ENCODE measurements at places on chromosomes 12 and 14.

DNA sequence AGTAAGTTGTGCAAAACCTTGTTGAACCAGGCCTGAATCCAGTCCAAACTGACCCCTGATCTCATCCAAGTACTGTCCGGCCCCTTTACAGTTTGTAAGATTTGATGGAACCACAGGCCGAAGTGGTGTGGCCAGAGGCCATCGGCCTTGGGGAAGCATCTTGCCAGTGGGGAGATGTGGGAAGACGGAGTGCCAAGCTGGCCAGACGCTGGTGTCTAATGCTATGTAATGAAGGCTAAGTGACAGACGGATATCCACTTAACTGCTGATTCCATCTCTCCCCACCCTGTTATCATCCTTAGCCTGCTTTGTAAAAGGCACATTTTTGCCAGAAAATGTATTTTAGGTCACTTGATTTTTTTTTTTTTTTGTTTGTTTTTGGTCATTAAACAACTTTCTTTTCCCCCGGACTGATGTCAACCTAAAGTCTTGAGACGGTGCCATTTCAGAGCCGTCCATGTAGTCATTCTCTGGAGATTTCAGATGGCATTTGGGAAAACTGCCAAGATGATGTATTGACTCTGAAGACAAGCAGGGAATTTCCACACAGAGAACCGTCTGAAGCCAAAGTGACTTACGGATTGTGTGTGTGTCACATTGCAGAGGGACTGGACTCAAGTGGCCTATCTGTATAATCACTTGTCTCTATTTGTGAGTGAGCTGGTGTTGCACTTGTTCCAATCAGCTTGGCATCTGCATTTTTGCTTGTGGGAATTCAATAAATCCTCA is 86.5 kb upstream of the MANSC4 start:
- no peak for DNase-seq

DNA sequence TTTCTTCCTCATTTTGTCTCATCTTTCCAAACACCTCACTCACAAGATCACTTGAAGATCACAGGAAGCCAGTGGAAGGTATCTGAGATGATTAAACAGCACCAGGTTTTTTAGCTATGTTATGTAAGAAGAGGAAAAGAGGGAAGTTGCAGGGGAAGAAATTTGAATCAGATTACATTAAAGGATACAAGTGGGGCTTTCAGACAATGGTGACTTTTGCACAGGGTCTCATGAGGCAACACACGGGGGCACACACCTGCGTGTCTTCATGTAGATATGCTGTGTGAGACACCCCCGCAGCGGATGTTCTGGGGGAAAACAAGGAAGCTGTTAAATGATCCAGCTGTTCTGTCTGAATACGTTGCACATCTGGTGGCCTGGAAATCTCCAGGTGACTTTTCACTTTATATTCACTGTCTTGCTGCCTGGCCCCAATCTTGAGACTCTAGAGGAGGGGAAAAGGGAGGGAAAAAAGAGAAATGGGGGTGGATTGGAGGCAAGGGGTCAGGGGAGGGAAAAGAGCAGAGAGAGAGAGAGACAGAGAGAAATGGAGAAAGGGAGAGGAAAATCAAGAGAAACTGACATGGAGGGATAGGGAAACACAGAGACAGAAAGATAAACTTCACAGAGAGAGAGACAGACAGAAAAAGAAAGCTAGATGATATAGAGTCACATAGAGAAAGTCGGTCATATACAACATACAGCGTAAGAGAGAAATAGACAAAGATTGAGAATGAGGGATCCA is 36.3 kb upstream of the PPP1CC start:
- DNase-seq: no peak

GRCh38 chr14:57884175-57884574 is 18.3 kb upstream of the SLC35F4 start:
- no peak for DNase-seq

DNA sequence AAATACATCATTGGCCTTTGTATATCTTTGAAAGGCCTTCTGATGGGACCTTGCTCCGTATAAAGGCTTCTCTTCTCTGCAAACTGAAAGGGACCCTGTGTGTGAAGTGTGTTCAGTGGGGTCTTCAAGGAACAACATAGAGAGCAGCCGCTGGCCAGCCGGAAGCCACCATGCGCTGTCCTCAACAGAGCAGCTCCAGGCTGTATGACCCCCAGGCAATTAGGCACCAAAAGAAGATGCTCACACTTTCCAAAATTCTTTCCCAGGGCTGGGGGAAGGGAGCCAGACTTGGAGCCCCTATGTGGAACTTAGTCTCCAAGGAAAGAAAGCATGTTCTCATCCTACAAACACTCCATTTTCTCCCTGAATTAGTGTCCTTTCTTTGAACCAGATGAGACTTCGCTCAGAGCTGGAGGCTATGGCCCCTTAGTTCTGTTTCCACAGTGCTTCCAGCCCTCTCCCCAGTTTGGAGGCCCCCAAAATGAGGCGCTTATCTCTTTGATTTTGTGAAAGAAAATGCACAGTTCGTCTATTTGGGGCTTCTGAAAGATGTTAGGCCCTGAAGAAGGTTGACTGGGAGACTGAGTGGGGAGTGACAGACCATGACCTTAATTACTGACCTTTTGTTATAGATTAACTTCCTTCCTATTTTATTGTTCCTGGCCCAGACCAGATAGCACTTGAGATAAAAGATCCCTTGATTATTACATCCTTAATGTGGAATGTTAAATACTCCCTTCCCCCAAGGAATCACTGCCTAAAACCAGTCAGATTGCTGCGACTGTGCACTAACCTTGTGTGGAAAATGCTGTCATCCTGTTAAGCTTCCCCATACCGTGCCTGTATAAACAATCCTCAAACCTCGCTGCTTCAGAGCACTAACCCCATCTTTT is 128.3 kb upstream of the FGD4 start:
- no peak for DNase-seq

GRCh38 chr14:39342768-39343167 is 89.5 kb downstream of the FBXO33 start:
- no peak for DNase-seq

DNA sequence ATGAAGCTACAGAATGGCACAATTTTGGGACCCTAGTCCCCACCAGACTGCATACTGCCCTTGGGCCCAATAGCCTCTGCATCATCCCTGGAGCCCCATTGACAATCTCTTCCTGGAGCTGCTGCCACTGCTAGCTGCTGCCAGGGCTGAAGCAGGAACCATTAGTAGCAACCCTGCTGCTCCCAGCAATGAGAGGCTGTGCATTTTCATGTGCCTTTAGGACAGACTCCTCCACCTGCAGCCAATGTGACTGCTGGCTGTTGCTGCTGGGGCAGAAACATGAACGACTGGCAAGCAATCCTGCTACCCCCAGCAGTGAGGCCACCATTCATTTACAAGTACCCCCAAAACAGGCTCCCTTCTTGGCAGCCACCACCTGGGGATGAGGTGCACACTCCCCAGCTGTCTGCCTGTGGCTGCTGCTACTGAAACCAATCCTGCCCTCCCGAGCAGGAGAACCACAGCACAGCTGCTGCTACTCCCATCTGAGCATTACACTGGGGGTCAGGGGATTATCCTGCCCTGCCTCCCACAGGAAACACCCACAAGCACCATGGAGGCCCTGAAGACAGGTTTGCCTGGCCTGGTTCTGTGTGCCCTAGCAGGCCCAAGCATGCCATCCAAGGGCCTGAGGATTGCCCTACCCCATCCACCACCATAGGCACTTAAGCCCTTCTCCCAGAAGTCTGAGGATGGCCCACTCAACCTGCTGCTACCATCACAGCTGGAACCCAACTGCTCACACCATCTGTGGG is 181.0 kb downstream of the MYRFL start:
- no peak for DNase-seq

- no peak for DNase-seq
These were observed 8.5 kb downstream of the BTG1 start for GRCh38 chr12:92136965-92137721.

DNA sequence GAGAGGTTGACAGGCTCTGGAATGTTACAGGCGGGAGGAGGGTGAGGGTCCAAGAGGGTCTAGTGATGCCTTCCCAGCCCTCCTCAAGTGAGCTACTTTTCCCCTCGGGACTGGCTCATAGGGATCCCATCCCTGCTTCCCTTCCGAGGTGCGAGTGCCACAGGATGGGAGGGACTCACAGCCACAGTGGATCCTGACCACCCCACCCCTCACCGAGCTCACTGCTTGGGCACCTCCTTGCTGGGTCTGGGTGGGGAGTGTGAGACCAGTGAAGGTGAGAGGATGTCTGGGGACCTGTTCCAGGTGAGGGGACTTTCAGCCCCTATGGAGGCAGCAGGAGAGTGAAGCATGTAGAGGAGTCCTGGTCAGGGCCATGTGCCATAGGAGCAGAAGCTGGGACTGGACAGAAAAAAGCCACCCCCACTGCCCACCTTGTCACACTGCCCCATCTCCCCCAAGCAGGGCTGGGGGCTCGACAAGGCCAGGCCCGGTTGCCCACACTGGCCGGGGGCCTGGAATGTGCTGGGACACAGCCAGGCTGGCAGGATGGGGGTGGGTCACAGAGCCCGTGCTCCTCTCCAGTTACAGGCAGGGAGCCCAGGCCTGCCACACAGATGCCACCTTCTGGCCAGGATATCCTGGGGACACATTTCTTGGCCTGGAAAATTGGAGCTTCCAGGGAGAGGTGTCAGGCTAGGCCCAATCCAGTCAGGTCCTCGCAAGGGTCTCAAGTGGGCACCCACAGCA is 1.7 kb upstream of the TNS2 start:
- no peak for DNase-seq

- DNase-seq: no peak
These were observed 51.0 kb downstream of the WDHD1 start for GRCh38 chr14:54975856-54976255.

- no peak for DNase-seq
These were observed 75.3 kb upstream of the CEP83 start for GRCh38 chr12:94534774-94535509.

DNA sequence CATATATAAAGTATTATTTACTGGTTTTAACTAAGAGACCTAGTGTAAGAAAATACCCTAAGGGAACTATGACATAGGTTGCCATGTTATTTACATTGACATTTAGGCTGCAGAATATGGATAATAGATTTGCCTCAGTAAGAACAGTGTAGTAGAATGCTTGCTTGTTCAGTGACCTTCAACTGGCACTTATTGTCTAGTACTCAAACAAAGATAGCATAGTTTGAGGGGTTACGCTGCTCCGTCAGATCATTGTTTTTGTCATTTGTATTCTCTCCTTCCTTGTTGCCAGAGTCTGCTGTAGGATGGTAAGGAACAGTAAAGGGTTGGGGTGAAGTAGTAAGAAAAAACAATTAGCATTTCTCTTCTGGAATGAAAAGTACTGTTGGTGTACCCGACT is 33.2 kb downstream of the TOGARAM1 start:
- DNase-seq: no peak

DNA sequence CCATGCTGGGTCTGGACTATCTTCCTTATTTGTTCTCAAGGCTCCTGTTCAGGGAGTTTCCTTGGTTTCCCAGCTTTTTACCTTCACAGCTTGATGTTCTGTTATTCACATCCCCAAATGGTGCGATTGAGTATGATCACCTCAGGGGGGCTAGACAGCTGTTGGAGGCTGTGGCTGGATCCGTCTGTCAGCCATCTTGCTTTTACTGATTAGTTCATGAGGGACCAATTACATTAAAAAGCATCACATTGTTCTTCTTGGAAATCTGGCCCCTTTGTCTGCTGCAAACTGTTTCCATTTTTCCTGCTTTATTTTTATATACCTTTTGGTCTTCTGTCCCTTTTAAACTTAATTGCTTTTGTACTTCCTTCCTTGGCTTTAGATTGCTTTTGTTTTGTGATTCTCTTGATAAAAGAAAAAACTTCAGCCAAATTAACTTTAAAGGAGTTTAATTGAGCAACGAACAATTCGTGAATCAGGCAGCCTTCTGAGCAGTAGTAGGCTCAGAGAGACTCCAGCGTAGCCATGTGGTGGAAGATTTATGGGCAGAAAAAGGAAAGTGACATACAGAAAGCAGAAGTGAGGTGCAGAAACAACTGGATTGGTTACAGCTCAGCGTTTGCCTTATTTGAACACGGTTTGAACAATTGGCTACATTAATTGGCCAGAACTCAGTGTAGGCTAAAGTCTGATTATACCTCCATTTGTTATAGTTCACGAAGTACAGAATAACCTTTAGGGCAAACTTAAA is 208.7 kb downstream of the AEBP2 start:
- DNase-seq: no peak

- DNase-seq: no peak
These were observed 400.5 kb downstream of the ADAMTS20 start for GRCh38 chr12:43151441-43151981.

- DNase-seq: no peak
These were observed 4.5 kb downstream of the ACOT6 start for GRCh38 chr14:73616831-73617230.

- DNase-seq: no peak
These were observed 86.7 kb upstream of the ESRRB start for GRCh38 chr14:76289276-76289675.

- no peak for DNase-seq
These were observed 43.4 kb upstream of the AMN start for GRCh38 chr14:102878970-102879460.

DNA sequence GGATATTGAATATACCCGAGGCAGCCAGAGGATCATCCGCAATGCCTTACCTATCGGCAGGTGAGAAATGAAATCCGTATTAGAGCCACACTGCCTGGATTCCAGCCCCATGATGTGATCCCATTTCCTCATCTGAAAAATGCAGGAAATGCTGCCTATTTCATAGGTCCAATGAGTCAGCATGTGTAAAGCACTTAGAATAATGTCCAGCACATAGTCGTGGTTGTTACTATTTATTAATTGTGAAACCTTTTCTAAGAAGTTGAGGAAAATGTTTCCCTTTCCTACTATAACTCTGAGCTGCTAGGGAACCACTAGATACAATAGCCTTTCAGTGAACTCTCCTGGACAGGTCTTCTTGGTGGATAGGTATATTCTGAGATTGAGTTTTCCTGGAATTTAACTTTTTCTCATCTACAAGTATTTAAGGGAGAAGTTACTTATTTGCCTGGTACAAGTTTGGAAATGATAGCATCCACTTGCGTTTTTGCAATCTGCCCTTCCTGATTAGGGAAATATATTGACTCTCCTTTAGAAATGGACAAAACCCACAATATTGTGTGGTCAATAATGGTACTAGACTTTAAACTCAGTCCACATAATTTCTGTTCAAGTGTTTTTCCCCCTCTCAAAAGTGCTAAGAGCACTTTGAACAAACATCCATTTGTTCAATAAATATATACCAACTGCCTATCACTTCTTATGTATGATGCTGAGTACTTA is 12.2 kb downstream of the POLR3B start:
- no peak for DNase-seq

- DNase-seq: no peak
These were observed 121.0 kb downstream of the PIK3C2G start for GRCh38 chr12:18382236-18382885.

DNA sequence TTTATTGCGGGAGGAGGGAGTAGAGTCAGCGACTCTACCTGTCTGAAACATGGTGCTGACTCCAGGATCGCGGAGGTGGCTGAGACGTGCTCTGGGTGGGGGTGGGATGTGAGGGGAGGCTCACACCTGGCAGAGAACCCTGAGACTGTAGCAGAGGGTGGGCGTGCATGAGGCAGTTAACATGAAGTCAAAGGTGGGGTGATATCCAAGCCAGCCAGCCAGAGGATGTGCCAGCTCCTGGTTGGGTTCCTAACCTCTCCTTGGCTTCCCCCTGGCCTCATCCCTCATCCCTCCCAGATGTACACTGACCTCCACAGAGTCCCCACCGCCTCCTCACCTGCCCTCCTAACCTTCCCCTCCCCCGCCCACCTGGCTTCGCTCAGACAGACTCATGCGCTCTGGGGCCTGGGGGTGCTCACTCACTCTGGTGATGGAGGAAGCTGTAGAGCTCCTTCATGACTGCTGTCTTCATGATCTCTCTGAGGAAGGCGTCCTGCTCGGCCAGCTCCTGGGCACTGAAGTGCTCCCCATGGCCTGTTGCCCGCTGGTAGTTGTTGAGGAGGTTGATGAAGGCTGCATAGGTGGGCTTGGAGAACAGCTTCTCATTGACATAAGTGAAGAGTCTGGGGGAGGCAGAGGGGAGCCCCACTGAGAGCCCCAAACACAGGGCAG is 9.3 kb downstream of the ENDOU start:
- DNase-seq: no peak

All from activated CD4-positive, alpha-beta T cell treated with anti-CD3 and anti-CD28 coated beads, Interleukin-2, amount 50 U/mL, for 4 hours (primary cell).